ENCODE measurements at places on chromosomes 7 and 10.

- DNase-seq = peak; percentile 72
Observed at GRCh38 chr10:98309366-98310355, 41.7 kb upstream of the LOXL4 start.

- no peak for DNase-seq
Observed at GRCh38 chr7:44881610-44882009, 3.7 kb downstream of the PURB start.

DNA sequence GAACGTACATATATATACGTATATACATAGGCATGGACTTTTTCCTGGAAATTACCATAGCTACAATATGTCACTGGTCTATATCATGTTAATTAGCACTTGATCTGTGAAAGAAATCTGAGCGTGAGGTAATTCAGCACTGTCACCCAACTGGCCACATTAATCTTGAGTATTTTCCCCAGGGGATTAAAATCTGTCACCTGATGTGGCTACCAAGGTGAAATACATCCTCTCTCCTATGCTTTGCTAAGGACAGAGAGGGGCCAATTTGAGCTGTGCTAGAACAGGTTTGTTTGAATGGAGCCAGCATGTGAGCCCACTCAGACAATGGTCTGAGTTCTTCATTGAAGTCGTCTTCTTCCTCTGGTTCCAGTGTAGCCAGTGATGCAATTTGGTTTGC lies 33.3 kb downstream of the CYCS start:
- DNase-seq = no peak

DNA sequence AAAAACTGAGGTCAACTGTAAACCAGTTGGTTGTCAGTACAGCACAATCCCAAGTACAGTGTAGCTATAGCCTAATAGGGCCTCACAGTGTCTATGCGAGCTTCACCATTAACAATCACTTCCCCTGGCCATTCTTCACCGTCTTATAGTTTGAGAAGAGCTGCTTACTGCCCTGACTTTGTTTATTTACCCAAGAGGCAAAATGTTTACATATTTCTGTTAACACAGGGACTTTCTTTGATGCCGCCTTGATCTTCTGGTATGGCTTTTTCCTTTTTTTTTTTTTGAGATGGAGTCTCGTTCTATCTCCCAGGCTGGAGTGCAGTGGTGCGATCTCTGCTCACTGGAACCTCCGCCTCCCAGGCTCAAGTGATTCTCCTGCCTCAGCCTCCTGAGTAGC lies 3.3 kb downstream of the MYOF start:
- DNase-seq = no peak

- DNase-seq = no peak
Observed at GRCh38 chr7:69811476-69812308, 213.4 kb downstream of the AUTS2 start.

DNA sequence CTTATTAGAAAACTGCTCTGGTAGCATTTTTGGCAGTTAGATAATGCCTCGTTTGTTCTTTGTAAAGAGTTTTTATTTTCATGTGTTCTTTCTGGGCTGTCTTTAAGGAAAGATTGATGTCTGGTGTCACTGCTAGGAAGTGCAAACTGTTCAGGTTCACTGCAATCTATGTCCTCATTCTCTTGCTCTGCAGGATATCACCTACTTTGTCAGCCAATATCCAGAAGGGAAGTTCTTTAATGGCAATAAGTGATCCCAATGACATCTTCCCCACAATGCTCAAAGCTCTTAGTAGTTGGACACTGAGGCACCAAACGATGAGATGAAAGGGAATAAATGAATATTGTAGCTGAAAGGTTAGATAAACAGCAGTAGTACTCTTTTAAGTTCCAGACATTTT lies 115.1 kb downstream of the AGMO start:
- DNase-seq = no peak

DNA sequence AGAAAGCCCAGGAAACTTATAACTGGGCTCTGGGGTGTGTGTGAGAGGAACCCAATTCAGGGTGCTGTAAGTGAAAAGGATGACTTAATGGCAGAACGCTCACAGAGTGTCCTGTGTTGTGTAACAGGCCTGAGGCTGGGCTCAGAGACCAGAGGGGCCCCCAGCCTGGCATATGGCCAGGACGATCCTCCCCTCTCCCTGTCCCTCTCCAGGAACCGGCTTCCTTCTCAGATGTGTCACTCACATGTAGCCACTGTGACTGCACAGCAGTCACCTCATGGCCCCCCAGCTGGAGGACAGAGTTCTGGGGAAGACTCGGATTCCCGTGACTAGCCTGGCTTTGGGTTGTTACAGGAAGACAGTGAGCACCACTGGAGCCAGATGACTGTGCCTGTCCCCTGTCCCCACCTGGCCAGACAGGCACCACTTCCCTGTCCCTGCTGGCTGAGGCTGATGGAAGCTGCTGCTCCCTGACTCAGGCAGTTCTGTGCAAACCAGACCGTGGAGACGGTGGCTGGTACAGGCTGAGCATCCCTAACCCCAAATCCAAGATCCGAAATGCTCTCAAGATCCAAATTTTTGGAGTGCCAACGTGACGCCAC lies 220.5 kb downstream of the MLLT10 start:
- no peak for DNase-seq

GRCh38 chr7:47580811-47581331 lies 1.0 kb downstream of the TNS3 start:
- no peak for DNase-seq

GRCh38 chr7:51450541-51450940 lies 133.9 kb upstream of the COBL start:
- DNase-seq = no peak

GRCh38 chr7:101754424-101755159 lies 62.8 kb upstream of the CUX1 start:
- DNase-seq = peak; percentile 56

DNA sequence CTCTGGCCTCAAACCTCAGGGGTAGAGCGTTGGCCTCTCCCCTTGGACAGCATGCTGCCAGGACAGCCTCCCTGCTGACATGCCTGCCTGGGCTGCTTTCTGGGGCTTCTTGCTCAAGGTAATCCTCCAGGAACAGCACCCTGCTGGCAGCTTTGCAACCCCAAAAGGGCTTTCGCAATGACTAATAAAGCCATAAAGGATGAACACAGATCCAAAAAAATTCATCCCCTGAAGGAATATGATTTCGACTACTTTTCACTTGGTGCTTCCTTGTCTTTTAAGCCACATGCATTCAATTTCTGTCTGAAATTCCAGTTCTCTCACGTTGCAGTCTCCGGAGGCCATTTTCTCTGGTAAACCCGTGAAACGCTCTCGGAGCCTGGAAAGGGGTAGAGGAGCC lies 15.1 kb upstream of the SH3PXD2A start:
- no peak for DNase-seq

GRCh38 chr10:86392723-86393094 lies 26.1 kb upstream of the GRID1 start:
- DNase-seq = no peak

DNA sequence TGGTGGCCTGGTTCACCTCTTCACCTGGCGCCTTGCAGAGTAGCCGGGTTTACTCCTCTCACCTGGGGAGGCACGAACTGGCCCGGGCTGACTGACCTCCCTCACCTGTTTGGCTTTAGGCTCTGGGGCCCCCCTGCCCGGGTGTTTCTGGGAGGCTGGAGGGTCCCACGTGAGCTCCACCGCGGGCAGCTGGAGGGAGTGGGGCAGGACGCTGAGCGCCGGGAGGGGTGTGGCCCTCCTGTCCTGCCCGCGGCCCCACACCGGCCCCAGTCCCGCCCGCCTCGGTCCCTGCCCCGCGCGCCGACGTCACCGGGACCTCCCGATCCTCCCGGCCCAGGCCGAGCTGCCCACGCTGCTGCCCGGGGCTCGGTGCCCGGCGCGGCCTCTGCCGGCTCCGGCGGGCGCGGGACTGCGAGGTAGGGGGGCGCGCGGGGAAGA lies at the start of gene AMZ1:
AMZ1 (plus strand) TSS at position 322 of the 438 bp plus-strand sequence. CDS start 12,250 bp downstream, outside the sequence.
- no peak for DNase-seq

DNA sequence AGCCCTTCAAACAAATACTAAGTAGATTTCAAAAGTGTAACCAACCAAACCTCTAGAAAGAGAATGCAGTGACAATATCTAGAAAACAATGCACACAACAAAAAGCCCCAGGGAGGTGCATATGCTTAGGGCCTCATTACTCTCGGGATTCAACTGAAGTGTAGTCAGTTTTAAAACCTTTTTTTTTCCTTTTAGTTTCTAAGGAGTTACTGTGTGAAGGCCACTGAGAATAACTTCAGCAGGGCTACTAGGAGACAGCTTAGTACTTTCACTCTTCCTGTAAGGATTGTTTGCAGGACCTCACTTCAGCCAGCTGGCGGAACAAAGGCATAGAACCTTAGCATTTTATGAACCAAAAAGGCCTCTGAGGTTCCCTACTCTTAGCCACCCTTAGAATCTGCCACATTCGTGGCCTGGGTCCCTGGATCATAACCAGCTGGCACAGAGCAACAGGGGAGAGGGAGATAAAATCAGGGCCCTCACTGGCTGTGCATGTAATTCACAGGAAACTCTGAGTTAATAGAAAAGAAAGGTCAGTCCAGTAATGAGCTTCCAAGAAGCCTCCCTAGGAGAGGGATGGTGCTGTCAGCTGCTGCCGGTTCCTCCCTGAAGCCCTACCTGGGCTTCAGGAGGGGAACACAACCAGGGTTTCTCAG lies 3.6 kb downstream of the VOPP1 start:
- no peak for DNase-seq

- no peak for DNase-seq
Observed at GRCh38 chr10:126836009-126836408, 69.2 kb upstream of the DOCK1 start.

GRCh38 chr10:122391875-122392274 lies 17.4 kb downstream of the PLEKHA1 start:
- no peak for DNase-seq

GRCh38 chr7:11228515-11228914 lies 254.8 kb downstream of the PHF14 start:
- no peak for DNase-seq

DNA sequence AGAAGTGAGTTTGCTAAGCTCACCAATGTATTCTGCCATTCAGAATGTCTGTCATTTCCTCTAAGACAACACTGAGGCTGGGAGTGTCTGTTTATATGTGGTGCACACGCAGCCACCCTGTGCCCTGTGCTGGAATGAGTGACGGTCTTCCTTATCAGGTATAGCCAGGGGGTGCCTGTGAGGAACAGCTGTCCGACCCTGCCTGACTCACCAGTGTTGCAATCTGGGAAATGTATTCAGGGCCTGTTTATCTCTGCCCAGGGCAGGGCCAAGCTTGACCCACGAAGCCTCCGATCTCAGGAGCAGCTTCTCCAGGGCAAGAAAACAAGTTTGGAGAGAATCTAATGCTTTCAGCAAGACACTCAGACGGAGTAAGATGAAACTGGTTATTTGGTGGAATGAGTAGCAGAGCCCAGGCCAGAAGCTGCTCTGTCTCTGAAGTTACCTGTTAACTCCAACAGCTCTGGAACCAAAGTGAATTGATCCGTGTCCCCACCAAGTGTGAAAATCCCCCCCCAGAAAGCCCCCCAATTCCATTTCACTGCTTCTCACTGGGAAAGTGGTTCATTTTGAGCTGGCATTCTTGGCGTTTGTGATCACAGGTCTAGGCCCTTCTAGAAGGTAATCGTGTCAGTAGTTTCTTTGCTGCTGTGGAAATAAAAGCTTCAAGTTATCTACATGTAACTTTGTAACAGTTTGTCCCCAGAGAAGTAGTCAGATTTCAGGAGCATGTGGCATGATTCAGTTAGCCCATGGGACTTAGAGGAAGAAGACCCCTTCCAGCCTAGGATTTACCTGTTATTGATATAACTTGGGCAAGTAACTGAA lies 6.1 kb upstream of the UBE2H start:
- no peak for DNase-seq

DNA sequence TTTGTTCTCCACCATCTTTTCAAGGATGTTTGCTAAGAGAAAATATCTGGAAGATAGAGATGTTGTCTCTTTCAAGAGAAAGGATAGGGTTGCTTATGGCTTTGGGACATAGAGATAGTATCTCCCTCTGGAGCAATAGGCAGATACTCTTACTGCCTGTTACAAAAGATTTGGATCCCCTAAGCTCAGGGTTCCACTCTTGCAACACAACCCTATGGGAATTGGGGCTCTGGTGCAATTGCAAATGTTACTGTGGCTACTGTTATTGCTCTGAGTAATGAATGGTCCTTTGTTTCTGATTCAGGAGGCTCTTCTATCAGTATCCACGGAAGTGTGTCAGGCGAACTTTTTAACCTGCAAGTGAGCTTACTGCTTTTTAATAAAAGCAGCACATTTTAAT lies 88.8 kb downstream of the GPR85 start:
- DNase-seq = no peak
